ENCODE measurements at places on chromosomes 3 and 15. TPM values are rescaled to one million over a fixed set of nuclear protein-coding genes. Genes with fewer than 3 reads are reported as not detected.

The IGSF11 gene
- 0.66 TPM for total RNA-seq

The CFAP161 gene
- total RNA-seq = 0.53 TPM

The TLR9 gene
- 0.20 TPM for total RNA-seq

The CLSTN2 gene
- 0.05 TPM for total RNA-seq

The APOD gene
- not detected for total RNA-seq

The TOPAZ1 gene
- not detected for total RNA-seq

The HRH1 gene
- not detected for total RNA-seq

The FRMD4B gene
- total RNA-seq = 9.4 TPM

The RUBCN gene
- 57.6 TPM for total RNA-seq

The C3orf49 gene
- not detected for total RNA-seq

The LRTM1 gene
- total RNA-seq = not detected

The WNT7A gene
- 0.45 TPM for total RNA-seq

The KCNH8 gene
- total RNA-seq = not detected

The HIGD2B gene
- 1.1 TPM for total RNA-seq

The AGBL1 gene
- not detected for total RNA-seq

The KLHL40 gene
- not detected for total RNA-seq

The PPP1R14D gene
- total RNA-seq = not detected

The WDR49 gene
- total RNA-seq = 1.5 TPM

The PLA2G4D gene
- not detected for total RNA-seq

The DAZL gene
- not detected for total RNA-seq

The SPRED1 gene
- total RNA-seq = 1.5 TPM

The CLDN16 gene
- not detected for total RNA-seq

The PLS1 gene
- 1.2 TPM for total RNA-seq

The THAP10 gene
- not detected for total RNA-seq

The EIF1B gene
- total RNA-seq = 55.1 TPM

The CISH gene
- 2.4 TPM for total RNA-seq

The BCL2A1 gene
- 61.3 TPM for total RNA-seq

The RPL39L gene
- 6.6 TPM for total RNA-seq

The SLC12A1 gene
- total RNA-seq = not detected

The CHMP2B gene
- 34.2 TPM for total RNA-seq

The CNTN6 gene
- total RNA-seq = not detected

The CHRM5 gene
- total RNA-seq = 0.12 TPM

The BFSP2 gene
- total RNA-seq = not detected

The HES1 gene
- 2.2 TPM for total RNA-seq

Data from natural killer cell (primary cell).